ENCODE measurements at places on chromosomes 12 and 14.
A peak's percentile ranks its signal among the peaks of the same experiment; 100 is the strongest.

GRCh38 chr12:41479426-41479825 is 291.3 kb downstream of the PDZRN4 start:
- H3K4me1 ChIP-seq, result peaks cover 11% of the 10 kb centered on the region
- no peaks in the 10 kb centered on the region for H3K27me3 ChIP-seq
- no peak for DNase-seq
- no peak overlapping the region for H3K4me3 ChIP-seq
- H3K27ac ChIP-seq, result no peak overlapping the region
- no peaks in the 10 kb centered on the region for H3K36me3 ChIP-seq

DNA sequence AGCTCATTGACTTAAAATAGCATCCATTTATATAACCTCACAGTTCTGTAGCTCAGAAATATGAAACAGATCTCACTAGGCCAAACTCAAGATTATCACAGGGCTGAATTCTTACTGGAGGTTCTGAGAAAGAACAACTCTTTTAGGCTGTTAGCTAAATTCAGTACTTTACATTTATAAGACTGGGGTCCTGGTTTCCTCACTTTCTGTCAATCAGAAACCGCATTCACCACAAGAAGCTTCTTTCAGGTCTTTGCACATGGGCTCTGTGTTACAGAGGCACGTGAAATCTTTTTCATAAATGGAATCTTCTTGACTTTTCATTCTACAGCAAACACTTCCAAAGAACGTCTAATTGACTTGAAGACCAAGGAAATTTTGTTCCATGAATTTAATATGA is 876.3 kb upstream of the FOXG1 start:
- no peak overlapping the region for H3K27ac ChIP-seq
- no peaks in the 10 kb centered on the region for H3K4me1 ChIP-seq
- H3K27me3 ChIP-seq, result no peaks in the 10 kb centered on the region
- no peaks in the 10 kb centered on the region for H3K36me3 ChIP-seq
- H3K4me3 ChIP-seq, result no peak overlapping the region

- H3K4me1 ChIP-seq, result no peaks in the 10 kb centered on the region
- H3K4me3 ChIP-seq, result no peak overlapping the region
- peaks cover 61% of the 10 kb centered on the region for H3K27me3 ChIP-seq
- no peak for DNase-seq
- H3K27ac ChIP-seq, result no peak overlapping the region
- no peaks in the 10 kb centered on the region for H3K36me3 ChIP-seq
These were observed 24.6 kb downstream of the PLXNC1 start for GRCh38 chr12:94172973-94173372.

DNA sequence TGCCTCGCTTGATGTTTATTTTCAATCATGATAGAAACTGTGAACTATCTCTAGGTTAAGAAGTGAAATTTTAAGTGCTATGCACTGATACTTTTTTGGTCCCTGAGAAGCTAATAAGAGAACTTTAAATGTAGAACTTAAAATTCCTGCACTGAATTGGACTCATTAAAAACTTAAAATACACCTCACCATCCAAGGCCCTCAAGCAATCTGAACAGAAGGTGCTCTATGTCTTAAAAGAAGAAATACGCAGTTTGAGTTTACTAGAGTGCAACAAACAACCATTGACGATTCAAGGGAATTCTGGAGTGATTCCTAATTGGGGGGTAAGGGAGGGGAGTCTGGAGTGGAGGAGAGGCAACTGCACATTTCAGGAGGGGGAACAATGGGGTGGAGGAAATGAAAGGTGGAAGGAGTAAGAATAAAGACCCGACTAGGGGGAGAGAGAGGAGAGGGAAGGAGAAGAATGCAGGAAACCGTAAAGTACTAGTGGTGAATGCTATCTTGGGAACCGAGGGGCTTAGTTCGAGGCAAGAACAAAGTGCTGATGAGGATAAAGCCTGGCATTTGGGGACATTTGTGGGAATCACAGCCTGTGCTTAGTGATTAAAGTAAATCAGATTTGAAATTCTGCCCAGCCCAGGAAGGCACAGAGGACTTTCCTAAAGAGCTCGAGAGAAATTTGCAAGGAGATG is 389.7 kb downstream of the AACS start:
- H3K4me3 ChIP-seq, result no peak overlapping the region
- no peak overlapping the region for H3K27ac ChIP-seq
- H3K4me1 ChIP-seq, result no peaks in the 10 kb centered on the region
- H3K27me3 ChIP-seq, result no peaks in the 10 kb centered on the region
- H3K36me3 ChIP-seq, result no peaks in the 10 kb centered on the region
- no peak for DNase-seq

- DNase-seq, result no peak
- H3K4me3 ChIP-seq, result no peak overlapping the region
- H3K27me3 ChIP-seq, result no peaks in the 10 kb centered on the region
- H3K27ac ChIP-seq, result no peak overlapping the region
These were observed 345.2 kb downstream of the ZFP36L1 start for GRCh38 chr14:68447581-68448251.

DNA sequence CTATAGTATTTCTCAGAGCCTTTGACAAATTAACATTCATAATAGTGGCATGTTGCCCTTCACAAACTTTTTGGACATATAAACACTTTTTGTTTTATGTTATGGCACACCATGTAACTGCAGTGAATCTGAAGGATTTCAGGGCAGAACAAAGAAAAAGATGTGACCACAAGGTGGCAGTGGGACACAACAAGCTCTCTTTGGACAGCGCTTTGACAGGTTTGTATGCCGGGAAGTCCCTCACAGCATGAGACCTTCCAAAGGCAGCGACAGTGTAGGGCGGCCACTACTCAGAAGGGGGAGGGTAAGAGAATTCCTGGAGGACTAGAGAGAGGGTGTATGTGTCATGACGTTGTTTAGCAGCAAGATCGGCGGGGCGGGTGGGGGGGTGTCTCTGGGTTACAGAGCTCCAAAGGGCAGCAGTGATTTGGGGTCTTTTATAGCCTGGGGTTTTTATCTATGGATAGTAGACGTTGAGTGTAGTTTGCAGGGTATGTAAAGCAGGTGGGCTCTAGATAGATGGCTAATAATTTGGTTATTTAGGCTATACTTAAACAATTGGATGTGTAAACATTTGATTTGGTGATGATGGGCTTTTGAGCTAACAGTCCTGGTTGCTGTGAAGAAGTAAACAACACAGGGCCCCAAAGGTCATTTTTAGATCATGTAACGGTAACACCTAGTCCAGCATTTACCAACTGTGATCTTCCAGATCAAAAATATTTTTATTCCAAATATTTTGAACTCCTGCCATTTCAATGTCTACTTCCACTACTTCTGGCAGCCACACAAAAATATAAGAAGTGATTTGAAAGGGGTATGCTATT is 22.9 kb downstream of the ETFBKMT start:
- no peak overlapping the region for H3K4me3 ChIP-seq
- DNase-seq, result peak; percentile 94
- H3K4me1 ChIP-seq, result no peaks in the 10 kb centered on the region
- no peak overlapping the region for H3K27ac ChIP-seq
- no peaks in the 10 kb centered on the region for H3K27me3 ChIP-seq
- H3K36me3 ChIP-seq, result peaks cover 41% of the 10 kb centered on the region

GRCh38 chr12:54259194-54260011 is 20.5 kb downstream of the CBX5 start:
- H3K36me3 ChIP-seq, result peaks cover 37% of the 10 kb centered on the region

DNA sequence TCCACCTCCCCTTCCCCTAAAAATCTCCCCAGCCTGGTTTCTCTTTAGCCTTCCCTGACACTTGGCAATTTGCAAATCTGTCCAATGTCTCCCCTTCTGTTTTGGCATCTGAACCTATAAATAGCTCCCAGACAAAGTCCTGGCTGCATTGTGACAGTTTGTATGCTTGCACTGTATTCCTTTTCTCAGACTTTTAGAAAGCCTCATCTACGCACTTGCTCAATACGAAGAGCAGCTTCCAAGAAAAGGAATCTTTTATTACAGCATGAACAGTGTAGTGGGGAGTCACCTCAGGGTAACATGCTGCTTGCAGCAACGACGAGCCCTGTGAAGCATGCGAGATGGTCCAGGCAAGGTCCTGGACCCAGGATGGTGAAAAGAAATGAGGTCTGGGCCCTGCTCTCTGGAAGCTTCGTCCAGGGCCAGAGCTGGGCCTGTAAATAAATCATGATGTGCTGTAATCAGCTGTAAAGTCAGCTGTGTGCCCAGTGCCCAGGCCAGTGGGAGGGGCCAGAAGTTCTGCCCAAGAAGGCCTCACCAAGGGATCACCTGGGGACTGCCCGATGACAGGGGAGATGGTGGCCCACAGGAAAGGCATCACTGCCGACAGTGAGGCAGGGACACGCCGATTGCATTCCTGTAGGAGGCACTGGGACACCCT is 88.3 kb downstream of the RIN3 start:
- no peaks in the 10 kb centered on the region for H3K27me3 ChIP-seq
- DNase-seq, result no peak

DNA sequence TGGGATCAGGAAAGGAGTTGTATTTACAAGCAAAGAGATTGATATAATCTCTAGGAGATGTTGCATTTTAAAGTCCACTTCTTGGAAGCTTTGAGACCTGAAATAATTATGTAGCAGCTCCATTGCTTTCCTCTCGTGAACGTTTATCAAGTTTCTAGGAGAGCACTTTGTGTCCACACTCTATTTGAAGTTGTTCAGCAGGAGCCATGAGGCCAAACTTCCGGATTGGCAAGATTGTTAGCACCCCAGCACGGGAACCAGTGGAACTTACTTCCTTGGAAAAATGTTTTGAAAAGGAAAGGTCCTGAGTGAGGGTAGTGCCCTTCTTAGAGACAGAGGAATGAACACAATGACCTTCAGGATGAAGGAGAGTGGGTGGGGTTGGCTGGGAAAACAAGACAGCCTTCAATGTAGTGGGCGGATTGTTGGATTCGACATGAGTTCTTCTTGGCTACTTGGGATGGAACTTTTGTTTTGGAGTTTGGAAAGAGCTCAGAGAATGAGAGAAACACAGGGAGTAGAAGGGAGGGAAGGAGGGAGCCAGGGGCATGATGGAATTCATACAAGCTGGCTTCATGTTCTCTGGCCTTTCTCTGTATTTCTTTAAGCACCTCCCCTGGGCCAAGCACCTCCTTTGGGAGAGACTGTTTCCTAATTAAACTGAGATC is 23.8 kb upstream of the CISTR start:
- no peak overlapping the region for H3K4me3 ChIP-seq
- no peak for DNase-seq
- H3K27me3 ChIP-seq, result no peaks in the 10 kb centered on the region
- H3K4me1 ChIP-seq, result no peaks in the 10 kb centered on the region
- no peak overlapping the region for H3K27ac ChIP-seq

GRCh38 chr12:74626397-74626796 is 88.8 kb downstream of the ATXN7L3B start:
- no peaks in the 10 kb centered on the region for H3K4me1 ChIP-seq
- H3K36me3 ChIP-seq, result peaks cover 4% of the 10 kb centered on the region
- DNase-seq, result no peak
- no peaks in the 10 kb centered on the region for H3K27me3 ChIP-seq
- H3K27ac ChIP-seq, result no peak overlapping the region

DNA sequence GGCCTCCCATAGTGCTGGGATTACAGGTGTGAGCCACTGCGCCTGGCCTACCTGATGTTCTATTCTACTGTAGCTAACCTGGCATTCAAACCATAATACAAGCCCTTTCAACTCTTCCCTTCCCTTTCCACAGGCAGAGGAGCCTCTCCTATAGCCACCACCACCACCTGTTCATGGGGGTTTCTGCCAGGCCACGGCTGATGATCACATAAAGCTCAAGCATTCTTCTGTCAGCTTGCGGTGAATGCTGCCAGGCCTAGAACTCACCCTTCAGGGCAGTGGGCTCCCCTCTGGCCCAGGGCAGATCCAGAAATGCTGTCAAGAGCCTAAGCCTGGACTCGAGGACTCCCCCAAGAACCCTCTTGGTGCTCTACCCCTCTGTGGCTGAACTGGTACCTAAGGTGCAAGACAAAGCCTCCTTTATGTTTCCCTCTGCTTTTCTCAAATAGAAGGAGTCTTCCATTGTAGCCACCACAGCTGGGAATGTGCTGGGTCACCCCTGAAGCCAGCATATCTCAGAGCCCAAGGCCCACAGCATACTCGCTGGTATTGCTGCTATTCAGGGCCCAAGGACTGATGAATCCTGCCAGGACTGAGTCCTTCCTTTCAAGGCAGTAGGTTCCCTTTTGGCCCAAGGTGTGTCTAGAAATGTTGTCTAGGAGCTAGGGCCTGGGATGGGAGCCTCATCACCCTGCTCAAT is 3.4 kb upstream of the DLGAP5 start:
- no peak for DNase-seq
- no peak overlapping the region for H3K27ac ChIP-seq
- H3K4me1 ChIP-seq, result peaks cover 2% of the 10 kb centered on the region
- H3K4me3 ChIP-seq, result no peak overlapping the region
- H3K27me3 ChIP-seq, result no peaks in the 10 kb centered on the region

- no peaks in the 10 kb centered on the region for H3K27me3 ChIP-seq
- H3K27ac ChIP-seq, result no peak overlapping the region
- peak; percentile 20 for DNase-seq
- H3K4me1 ChIP-seq, result no peaks in the 10 kb centered on the region
- peaks cover 10% of the 10 kb centered on the region for H3K36me3 ChIP-seq
These were observed 4.6 kb downstream of the KIF26A start for GRCh38 chr14:104142946-104143470.

DNA sequence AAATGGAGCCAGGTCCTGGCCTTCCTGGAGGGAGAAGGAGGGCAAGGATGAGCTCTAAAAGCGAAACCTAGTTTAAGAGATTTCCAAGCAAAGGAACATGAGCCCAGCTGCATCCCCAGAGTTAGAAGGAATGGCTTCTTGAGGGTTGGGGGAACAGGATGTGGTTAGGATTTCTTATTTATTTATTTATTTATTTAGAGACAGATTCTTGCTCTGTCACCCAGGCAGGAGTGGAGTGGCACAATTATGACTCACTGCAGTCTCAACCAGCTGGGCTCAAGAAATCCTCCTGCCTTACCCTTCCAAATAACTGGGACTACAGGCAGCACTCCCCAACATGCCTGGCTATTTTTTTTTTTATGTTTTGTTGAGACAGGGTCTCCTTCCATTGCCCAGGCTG is 25.3 kb upstream of the TMEM106C start:
- H3K4me3 ChIP-seq, result no peak overlapping the region
- no peaks in the 10 kb centered on the region for H3K36me3 ChIP-seq
- H3K27me3 ChIP-seq, result no peaks in the 10 kb centered on the region
- H3K4me1 ChIP-seq, result no peaks in the 10 kb centered on the region
- no peak for DNase-seq

GRCh38 chr14:101475456-101476257 is 85.6 kb upstream of the DIO3 start:
- no peaks in the 10 kb centered on the region for H3K4me1 ChIP-seq
- no peak overlapping the region for H3K27ac ChIP-seq
- H3K4me3 ChIP-seq, result no peak overlapping the region
- DNase-seq, result peak; percentile 19
- no peaks in the 10 kb centered on the region for H3K36me3 ChIP-seq
